ENCODE measurements at places on chromosomes 5 and 9.
A peak's percentile ranks its signal among the peaks of the same experiment; 100 is the strongest.

DNA sequence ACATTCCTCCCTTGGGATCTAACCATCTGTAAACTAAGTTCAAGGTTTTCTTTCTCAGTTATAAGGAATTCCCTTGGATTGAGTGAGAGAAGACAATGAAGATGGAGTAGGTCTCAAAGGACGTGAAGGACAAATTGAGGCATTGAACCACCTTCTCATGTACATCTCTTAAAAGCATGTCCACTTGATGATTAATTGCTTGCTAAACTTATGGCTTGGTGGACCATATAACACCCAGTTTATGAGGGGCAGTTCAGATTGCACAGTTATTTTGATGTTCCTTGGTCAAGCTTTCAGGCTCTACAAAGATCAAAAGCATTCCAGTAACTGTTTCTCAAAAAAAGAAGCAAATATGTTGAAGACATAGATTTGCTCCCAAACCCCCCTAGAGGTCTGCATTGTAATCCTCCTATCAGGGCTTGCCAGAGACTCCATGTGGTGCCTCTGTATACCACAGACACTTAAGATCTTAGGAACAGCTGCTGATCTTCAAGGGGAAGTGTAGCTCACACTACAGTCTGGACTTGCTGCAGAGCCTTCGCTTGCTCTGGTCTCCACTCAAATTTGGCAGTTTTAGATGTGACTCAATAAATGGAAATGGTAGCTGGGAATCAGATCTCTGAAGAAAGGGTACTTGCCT, 56.9 kb upstream of the ALDH1A1 start:
- DNase-seq, result no peak

GRCh38 chr9:84756731-84757130, 87.2 kb downstream of the NTRK2 start:
- no peak for DNase-seq

DNA sequence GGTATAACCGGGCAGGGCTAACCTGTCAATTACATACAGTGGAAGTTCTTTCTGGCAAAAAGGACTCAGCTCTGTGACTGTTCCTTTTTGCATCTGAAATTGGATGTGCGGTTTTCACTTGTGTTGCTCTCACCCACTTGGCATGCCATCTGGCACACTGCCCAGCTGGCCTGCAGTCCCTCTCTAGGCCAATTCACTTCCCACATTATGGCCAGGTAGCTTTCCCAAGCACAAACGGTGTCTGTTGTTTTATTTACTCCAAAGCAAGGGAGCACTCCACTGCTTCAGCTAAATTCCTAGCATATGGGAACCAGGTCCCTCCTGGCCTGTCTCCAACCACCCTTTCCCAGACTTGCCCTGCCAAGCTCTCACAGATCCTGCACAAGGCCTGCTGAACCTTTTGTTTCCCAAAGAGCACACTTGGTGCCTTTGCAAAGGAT, 132.5 kb downstream of the SEMA6A start:
- no peak for DNase-seq

- no peak for DNase-seq
Observed at GRCh38 chr5:155735388-155735787, 591.6 kb upstream of the SGCD start.

- DNase-seq, result no peak
Observed at GRCh38 chr9:94482110-94482509, 72.8 kb upstream of the PCAT7 start.

DNA sequence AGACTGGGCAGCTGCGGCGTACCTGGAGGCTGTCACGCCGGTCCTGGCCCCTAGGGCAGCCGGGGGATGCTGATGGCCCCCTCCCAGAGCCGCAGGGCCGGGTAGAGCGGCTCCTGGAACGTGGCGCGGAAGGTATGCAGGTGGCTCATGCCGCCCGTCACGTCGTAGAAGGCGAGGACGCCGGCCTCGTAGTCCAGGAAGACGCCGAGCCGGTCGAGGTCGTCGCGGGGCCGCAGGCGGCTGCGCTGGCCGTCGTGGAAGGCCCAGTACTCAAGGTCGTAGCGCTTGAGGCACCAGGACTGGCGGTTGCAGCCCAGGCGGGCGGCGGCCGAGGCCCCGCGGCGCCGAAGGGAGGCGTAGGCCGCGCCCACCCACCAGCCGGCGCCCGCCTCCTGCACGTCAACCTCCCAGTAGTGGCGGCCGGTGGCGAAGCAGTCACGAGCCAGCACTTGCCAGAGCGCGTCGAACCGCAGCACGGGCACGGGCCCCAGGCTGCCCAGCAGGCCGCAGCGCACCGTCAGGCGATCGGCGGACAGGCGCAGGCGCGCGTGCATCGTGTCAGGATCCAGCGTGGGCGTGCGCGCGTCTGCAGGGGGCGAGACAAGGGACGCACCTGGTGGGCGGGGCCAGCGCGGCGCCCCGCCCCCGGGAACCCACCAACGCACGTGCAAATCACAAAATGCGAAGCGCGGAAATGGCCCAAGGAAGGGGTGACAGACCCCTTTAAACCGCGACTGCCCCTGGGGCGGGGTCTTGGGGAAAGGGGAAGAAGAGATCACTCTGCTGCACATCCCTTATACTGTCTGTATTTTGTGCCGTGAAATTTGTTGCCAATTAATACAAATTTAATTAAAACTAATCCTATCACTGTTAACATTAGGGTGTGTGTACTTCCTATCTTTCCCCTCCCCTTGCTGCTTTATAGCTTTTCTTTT, 31.2 kb downstream of the NANS start:
- DNase-seq, result peak; percentile 72

- DNase-seq, result no peak
Observed at GRCh38 chr9:119884438-119884837, 515.2 kb upstream of the BRINP1 start.

- no peak for DNase-seq
Observed at GRCh38 chr5:179125789-179126505, 65.8 kb downstream of the ZNF354C start.

DNA sequence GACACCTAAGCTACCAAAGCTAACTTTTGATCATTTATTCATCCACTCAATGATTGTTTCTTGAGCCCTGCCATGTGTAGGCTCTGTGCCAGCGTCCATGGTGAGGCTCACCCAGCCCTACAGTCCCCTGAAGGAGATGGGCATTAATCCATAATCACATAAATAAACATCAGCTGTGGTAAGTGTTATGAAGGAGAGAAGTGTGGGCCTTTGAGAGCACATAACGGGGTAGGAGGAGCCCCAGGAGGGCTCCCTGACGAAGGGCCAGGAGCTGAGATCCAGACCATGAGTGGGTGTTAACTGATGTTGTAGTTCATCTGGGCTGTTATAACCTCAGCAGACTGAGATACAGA, 53.9 kb upstream of the AFAP1L1 start:
- no peak for DNase-seq

- DNase-seq, result no peak
Observed at GRCh38 chr5:138949988-138950387, 74.9 kb upstream of the LRRTM2 start.

DNA sequence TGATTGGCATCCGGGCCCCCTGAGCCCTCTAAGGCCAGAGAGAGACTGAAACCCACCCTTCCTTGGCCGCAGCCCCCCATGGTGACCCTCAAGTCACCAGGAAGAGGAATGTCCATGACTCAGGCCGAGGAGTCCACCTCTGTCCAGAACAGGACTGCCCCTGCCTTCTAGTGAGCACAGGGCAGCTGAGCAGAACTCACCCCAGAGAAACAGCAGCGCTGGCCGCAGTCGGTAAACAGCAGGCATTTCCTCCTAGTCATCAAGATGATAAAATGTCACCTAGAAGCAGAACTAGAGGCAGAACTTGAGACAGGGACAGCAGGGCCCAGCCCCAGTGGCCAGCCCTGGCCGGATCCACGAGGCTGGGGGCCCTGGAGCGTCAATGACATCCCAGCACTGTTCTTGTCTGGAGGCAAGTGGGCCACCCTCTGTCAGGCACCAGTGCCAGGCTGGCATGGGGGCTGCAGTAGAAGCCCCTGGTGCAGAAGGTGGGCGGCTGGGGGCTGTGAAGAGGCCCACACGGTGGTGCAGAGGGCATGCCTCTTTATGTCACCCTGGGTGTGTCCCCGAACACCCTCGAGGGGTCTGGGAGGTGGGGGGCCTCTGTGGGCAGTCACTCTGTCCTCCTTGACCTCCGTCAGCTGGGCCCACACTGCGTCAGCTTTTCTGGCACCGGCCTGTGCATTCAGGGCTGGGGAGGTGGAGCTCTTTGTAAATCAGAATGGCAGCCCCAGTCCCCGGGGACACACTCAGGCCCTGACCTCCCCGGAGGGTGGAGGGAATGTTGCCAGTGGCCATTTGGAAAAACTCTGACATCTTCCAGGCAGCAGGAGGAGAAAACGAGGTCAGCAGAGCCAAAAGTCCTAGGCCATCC, 83.0 kb downstream of the NTNG2 start:
- no peak for DNase-seq

DNA sequence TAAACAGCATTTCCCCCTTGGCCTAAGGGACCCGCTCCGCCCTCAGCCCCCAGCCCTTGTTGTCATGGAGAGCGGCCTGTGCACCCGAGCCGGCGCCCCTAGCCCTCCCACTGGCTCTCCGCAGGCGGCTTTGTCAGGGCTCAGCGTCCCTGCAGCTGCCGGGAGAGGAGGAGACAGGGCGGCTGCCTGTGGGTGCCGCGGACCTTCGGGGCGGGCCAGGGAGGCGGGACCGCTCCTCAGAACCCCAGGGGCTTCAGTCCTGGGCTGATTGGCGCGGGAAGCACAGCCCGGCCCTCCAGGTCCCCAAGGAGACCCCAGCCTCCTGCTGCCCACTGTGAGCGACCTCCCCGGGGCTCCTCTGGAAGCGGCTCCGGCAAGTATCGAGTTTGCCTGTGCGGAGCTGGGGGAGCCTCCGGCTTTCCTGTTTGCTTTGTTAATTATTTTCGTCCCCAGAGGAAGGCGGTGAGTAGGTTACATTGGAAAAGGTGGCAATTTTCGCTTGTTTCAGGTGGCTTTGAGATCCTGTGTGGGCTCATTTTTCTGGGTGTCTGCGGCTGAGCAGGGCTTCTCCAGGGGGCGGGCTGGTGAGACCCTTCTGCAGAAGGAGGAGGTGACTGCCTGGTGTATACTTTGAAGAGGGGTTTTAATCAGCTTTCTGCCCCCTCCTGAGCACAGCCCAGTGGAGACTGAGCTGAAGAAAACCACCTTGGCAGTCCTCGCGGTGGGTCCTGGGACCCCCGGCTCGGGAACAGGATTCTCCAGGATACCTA, at the start of gene FGD3:
Gene FGD3, plus strand, starts transcription at position 256 of the 770 bp plus-strand sequence. CDS start 28,734 bp downstream, outside the sequence.
- no peak for DNase-seq

GRCh38 chr9:114487607-114488300, 17.5 kb downstream of the WHRN start:
- DNase-seq, result peak; percentile 71

DNA sequence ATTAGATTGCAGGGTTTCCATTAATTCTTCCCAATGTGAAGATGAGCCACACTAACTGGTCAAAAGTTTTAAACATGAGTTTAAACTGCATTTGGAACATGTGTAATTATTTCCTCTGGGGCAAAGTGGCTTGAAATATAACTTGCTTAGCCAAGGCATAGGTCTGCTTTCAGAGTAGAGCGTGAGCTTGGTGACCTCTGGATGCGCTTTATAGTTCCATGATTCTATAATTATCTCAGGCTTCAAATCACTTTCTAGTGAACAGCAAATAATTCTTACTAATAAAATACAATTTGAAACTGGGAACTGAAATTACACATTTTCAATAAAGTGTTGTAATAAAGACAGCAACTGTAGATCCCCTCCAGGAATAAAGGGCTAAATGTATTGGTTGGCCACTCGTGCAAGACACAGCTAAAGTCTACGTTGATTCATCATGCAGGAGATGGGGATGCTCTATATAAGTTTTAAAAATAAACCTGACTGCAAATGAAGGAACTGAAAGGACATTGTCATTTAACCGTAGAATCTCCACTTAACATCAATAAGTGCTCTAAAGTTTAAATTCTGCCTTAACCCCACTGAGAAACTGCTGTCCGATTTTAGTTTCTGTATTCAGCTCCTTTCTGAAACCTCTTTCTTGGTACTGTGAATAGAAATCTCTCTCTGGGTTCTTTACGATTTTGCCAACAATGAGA, 460.0 kb downstream of the PSAT1 start:
- DNase-seq, result no peak

DNA sequence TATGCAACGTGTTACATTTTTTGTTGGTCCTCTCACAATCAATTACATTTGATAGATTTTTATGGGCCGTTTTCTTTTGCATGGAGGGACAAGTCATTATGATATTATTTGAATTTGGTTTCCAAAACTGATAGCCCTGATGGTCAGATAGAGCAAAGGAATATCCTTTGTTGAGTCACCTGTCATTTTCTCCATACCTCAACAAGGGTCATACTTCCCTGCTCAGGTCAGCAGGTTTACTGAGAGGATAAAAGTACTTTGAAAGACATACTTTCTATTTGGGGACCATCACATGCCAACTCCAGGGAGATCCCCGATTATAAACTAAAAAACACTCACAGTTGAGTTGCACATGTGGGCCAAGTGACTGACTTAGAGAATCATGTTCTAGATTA, 132.9 kb downstream of the SUSD1 start:
- DNase-seq, result no peak

DNA sequence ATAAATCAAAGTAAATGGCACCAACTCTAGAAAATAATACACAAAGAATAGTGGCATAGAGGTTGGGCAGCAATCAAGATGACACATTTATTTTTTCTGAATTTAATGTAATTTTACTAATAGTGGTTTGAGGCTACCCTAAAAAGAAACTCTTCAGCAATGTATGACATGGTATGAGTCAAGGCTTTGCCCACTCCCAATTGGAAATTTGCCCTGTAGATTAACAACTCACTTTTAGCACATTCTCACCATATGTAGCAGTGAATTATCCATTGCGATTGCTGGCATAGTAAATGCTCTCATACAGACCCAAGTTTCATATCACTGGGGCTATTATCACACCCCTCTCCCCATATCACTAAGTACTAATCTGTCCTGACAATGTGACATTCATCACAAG, 832.1 kb upstream of the ZNF608 start:
- no peak for DNase-seq

DNA sequence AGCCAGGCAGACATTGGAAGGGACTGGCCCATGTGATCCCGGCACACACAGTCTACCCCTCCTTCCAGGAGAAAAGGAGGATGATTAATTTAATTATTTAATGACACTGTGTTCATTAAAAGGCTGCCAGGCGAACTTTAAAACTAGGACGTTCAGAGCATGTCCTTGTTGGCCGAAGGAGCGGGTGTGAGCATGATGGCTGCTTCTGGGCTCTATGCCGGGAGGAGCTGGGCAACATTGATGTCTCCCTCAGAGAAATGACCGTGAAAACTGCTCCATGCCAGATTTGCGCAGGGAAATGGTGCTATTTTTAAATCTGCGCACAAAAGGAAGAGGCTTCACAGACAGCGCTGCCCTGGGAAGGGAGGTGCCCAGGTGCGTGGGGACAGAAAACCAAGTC, 284.9 kb upstream of the IRX4 start:
- no peak for DNase-seq

DNA sequence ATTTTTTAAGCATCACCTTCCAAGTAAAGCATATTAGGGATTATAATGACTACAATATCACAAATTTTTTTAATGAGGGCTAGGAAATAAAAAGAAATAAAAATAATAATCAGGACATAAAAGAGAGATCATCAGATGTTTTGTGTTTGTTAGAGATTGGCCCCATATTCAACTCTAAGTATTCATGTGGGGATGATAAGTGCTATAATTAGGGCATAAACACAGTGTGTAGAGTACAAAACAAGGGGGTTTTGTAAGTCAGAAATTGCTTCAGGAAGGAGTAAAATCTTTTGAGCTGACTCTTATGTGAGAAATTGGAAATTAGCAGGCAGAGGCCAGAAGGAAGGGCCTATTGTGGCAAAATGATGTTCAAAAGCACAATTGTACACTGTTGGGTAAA, 127.3 kb downstream of the STARD4 start:
- no peak for DNase-seq

Data from CD4-positive, alpha-beta T cell treated with Interleukin-4 for 1 hour (primary cell).